Activated T-cell treated with anti-CD3 and anti-CD28 coated beads, Interleukin-2, amount 50 U/mL, for 72 hours (primary cell): ENCODE measurements at places on chromosomes 7 and 10. TPM values are rescaled to one million over a fixed set of nuclear protein-coding genes. Genes with fewer than 3 reads are reported as not detected.

DNA sequence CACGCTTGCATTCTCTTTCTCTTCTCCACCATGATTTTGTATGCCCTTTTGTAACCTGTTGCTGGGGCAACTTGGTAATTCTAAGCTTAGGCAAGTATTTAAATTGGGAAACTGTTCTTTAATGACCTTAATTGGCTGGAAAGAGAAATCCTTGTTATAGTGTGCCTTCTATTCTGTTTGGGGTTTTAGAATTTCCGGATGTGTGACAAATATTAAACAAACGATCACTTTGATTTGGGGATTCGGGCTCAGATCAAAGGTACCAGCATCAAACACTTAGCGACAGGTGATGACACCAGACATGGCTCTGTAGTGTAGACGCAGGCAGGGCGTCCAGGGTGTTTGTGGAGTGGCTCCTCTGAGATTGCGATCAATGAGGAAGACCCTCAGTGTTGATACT lies 55.0 kb downstream of the RAB11FIP2 start:
- H3K4me3 ChIP-seq, result no peak overlapping the region
- no peaks in the 10 kb centered on the region for H3K4me1 ChIP-seq
- H3K27me3 ChIP-seq, result no peaks in the 10 kb centered on the region
- no peak overlapping the region for H3K27ac ChIP-seq

- H3K27ac ChIP-seq, result no peak overlapping the region
- H3K4me3 ChIP-seq, result peak overlapping the region; percentile 1
- peaks cover 41% of the 10 kb centered on the region for H3K4me1 ChIP-seq
- no peaks in the 10 kb centered on the region for H3K36me3 ChIP-seq
- H3K27me3 ChIP-seq, result no peaks in the 10 kb centered on the region
- DNase-seq, result no peak
Observed at GRCh38 chr10:17199351-17199804, 2.1 kb downstream of the TRDMT1 start.

DNA sequence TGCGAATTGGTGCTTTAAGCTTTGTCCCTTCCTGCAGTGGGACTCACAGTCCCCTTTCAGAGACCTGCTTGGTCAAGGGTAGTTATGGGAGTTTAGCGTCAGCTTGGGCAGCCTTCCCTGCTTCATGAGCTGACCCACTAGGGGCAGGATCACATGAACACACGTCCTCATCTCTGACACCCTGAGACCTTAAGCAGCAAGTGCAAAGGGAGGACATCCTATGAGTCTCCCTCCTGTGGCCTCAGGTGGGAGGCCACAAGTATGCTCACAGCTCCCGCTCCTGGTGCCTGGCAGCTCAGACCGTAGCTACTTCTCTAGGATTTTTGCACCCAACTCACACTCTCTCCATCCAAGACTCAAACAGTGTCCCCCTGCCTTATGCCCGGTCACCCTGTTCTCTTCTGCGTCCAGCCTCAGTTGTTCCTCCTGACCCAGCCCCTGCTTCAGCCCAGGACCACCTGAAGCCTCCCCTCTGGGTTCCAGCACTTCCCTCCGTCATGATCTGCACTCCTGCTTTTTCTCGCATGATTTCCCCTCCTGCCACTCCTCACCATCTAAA lies 136.6 kb upstream of the FAM20C start:
- no peaks in the 10 kb centered on the region for H3K4me1 ChIP-seq
- no peaks in the 10 kb centered on the region for H3K36me3 ChIP-seq
- DNase-seq, result no peak
- no peak overlapping the region for H3K4me3 ChIP-seq

ACTR3C gene
- 6.3 TPM for total RNA-seq

DNA sequence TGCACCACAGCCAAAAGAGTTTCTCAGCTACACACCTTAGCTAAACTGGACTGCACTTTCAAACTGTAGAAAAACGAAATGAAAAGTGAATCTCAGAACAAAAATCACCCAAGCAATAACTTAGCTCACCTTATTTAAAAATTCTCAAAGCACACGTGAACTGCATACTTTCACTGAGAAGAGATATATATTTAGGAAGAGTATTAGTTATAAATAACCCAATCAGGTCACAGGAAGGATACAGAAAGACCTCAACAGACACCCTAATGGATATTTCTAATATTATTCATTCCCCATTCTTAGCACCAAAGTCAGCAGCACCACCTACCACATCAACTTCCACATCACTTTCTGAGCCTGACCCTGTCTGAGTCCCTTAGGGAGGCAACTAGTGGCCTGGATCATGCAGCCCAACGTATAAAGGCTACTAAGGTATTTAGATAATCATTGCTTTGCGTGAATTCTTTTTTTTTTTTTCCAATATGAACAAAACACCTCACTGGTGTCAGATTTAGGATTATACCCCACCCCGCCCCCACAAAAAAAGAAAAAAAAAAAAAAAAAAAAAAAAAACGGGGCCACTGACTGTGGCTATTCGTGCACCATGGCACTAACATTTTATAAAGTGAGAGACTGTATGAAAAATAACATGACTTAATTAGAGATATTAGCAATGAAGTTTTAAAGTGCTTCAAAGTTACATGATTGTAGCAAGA lies 2.6 kb downstream of the ABI1 start:
- peak overlapping the region; percentile 97 for H3K27ac ChIP-seq
- peaks cover 59% of the 10 kb centered on the region for H3K4me1 ChIP-seq
- peaks cover under 1% of the 10 kb centered on the region for H3K27me3 ChIP-seq
- peaks cover 7% of the 10 kb centered on the region for H3K36me3 ChIP-seq

- no peak overlapping the region for H3K27ac ChIP-seq
- peaks cover 69% of the 10 kb centered on the region for H3K4me1 ChIP-seq
- peak; percentile 28 for DNase-seq
- peak overlapping the region; percentile 54 for H3K4me3 ChIP-seq
Observed at GRCh38 chr7:132437730-132438129, 138.5 kb downstream of the PLXNA4 start.

DNA sequence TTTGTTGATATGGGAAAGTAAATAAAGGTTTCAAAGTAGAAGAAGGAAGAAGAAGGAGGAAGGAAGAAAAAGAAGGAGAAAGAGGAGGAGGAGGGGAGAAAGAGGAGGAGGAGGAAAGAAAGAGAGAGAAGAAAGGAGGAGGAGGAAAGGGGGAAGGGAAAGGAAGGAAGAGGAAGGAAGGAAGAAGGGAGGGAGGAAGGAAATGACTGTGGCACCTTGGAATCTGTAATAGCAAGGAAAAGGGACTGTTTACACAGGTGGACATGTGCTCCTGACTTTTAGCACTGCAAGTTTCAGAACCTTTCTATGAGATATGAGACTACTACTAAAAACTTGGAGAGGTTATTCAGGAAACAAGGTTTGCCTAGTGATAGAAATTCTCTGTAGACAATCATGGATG lies 153.2 kb downstream of the BTAF1 start:
- no peak overlapping the region for H3K4me3 ChIP-seq
- no peak overlapping the region for H3K27ac ChIP-seq
- H3K36me3 ChIP-seq, result peaks cover 1% of the 10 kb centered on the region
- peaks cover 2% of the 10 kb centered on the region for H3K4me1 ChIP-seq
- DNase-seq, result no peak
